K562 (cell line): ENCODE measurements at places on chromosomes 12 and 14.

DNA sequence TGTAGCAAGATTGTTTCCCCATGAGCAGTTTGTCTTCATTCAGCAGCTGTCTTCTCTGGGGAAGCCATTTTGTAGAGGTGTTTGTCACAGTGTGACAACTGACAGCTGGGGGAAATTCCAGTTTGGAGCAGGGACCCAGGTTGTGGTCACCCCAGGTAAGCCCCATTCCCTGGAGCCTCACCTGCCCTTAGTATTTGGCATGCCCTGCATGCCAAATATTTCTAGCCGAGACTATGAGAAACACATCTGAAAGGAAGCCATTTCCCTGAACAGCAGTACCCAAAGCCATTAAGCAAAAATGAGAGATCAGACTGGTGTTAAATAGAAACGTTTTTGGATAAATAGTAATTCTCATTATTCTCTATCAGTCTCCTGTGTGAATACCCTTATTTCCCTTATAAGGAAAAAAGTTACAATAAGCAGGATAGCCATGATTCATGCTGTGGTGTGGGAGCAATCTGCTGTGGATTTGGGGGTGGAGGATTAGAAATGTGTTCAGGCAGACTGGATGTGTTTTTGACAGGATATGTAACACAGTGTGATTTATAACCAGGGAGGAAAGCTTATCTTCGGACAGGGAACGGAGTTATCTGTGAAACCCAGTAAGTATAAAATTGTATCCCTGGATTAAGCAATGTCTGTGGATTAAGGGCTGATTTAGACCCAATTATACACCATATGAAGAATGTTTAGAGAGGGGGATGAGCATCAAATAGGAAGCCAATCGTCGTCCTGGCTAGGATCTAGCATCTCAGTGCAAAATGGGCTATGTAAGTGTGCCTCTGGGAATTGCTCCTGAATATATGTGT lies 68.9 kb downstream of the DAD1 start:
- DNase-seq, result peak; percentile 59

DNA sequence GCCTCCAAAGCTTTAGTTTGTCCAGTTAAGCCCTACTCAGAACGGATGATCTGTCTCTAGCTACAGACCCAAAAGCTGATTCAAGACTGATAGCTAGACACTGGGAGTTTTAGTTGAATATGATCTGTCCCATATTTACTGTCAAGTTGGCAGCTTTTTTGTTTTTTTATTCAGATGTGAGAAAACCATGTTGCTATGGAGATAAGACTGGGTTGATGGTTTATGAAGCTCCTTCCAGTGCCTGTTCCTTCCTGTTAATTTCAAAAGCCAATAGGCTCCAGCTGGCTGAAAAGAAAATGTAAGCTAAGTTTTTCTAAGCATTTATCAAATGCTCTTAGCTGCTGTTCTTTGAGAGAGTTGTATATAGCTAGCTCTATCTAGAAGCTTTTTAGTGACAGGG lies 4.7 kb downstream of the DYNLL1 start:
- no peak for DNase-seq

DNA sequence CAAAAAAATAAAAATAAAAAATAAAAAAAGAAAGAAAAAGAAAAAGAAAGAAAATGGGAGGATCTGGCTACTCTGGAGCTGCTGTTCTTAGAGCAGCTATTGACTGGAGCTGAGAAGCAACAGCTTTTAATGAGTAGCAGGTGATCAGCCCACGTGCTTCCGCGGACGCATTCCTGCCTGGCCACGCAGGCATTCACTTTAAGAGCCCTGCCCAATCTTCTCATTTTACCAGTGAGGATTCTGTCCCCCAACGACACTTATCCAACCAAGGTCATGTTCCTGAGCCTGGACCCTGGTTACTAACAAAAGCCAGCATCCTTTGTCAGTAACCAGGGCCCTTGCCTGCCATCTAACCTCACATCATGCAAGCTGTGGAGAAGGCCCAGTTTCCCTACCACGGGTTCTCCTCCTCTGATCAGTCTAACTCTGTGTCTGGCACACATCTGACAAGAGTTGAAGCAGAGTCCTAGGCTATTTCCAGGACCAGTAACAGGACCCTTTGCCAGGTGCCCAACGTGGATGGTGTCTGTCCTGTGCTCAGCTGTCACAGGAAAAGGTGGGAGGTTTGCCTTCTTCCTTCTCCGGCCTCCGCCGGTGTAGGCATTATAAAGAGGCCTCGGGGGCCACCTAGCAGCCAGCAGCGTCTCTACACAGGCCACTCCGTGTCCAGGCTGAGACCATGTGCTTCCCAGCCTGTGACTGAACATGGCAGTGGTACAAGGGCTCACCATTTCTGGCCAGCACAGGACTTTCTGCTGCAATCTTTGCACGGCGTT lies 60.9 kb upstream of the GPATCH2L start:
- peak; percentile 56 for DNase-seq

DNA sequence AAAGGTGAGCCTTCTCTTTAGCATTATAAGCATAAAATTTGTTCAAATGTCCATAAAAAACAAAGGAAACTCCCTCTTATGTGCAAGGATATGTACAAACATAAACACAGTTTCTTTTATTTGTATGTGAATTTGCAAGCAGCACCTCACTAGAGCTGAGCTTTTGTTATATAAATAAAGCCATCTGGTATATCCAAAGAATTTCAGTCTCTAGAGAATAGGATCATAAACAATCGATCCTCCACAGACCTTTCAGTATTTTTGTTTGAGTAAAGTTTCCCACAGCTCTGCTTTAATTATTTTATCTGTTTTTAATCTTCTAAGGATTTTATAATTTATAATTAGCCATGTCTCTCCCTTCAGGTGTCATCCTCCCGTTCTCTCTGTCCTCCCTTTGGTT lies 89.2 kb downstream of the OTOGL start:
- no peak for DNase-seq

DNA sequence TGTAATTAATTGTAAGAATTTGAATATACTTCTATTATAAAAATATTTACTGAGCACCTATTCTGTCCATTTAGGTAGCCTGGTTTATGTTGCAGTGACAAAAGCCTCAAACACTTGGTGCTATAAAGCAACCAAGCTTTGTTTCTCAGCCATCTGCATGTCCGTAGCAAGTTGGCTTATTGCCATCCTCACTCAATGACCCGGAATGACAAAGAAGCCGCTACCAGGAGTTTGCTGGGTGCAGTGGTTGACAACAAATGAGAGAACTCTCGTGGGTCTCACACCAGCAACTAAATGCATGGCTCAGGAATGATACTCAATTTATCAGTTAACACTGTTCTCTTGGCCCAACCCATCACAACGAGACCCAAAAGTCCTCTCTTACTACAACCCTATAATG lies 553.1 kb downstream of the DIO2 start:
- no peak for DNase-seq

GRCh38 chr12:53047221-53048032 lies 2.4 kb upstream of the TNS2 start:
- peak; percentile 93 for DNase-seq

GRCh38 chr12:46556105-46556559 lies 183.6 kb upstream of the SLC38A2 start:
- DNase-seq, result no peak

DNA sequence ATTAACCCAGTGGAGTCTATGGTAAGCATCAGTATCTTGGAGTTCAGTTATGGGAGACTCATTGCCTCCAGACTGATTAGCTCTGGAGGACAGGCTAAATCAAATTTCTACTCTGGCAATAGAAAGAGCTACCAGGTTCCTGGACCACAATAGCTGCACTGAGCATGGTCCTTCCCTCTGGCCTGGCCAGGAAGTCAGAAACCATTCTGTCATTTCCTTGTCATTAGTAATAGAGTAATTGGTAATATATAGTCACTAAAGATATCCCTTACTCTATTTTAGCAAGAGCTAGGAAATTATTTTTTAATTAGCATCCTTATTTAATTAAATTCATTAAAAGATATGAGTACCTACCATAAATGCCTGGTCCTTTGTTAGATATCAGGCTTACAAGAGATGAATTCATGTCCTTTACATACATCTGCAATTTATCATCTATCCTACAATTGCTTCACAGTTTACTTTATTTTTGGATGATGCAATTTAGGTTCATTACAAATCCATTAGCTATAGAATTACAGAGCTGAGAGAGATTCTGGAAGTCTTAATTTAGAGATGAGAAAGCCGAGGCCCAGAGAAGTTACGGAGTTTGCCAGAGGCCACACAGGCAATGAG lies 23.7 kb upstream of the TDRD9 start:
- no peak for DNase-seq

DNA sequence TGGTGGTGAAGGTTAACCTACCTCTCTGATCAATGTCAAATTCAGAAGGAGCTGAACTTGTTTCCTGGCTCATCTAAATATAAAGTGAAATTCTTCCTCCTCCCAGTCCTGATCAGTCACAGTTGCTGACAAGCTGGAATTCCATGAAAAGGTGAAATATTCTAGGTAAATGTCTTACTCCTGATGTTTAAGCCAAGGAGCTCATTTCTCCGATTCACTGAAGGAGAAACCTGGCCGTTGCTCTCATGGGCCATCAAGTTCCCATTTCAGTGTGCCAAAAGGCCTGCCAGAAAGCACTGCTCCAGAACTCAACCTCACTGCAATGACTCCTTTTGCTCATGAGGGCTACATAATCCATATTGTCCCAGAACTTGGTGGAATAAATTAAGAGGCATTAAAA lies 707.5 kb downstream of the GALC start:
- DNase-seq, result no peak

GRCh38 chr14:99272899-99273765 lies 1.1 kb upstream of the BCL11B start:
- no peak for DNase-seq

GRCh38 chr14:45972416-45972815 lies 679.2 kb downstream of the RPL10L start:
- no peak for DNase-seq

- no peak for DNase-seq
Measured at GRCh38 chr12:86931714-86932113, 675.5 kb upstream of the MGAT4C start.

DNA sequence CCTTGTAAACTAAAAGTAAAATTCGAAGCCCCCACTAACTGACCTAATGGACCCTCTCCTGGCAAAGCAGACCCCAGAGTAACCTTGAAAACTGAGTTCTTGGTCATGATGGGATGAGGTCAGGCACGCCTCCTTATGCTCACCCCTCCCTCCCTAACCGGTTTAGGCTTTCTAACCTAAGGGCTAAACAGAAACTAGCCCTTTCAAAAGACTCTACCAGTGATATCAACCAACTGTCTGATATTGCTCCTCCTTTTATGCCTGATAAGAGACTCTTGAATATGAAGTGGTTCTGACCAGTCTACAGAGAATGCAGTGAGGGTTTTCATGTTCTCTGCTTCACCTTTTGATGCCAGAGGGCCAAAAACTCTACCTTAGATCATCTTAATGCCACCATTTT lies 4.8 kb upstream of the LPCAT3 start:
- DNase-seq, result no peak

DNA sequence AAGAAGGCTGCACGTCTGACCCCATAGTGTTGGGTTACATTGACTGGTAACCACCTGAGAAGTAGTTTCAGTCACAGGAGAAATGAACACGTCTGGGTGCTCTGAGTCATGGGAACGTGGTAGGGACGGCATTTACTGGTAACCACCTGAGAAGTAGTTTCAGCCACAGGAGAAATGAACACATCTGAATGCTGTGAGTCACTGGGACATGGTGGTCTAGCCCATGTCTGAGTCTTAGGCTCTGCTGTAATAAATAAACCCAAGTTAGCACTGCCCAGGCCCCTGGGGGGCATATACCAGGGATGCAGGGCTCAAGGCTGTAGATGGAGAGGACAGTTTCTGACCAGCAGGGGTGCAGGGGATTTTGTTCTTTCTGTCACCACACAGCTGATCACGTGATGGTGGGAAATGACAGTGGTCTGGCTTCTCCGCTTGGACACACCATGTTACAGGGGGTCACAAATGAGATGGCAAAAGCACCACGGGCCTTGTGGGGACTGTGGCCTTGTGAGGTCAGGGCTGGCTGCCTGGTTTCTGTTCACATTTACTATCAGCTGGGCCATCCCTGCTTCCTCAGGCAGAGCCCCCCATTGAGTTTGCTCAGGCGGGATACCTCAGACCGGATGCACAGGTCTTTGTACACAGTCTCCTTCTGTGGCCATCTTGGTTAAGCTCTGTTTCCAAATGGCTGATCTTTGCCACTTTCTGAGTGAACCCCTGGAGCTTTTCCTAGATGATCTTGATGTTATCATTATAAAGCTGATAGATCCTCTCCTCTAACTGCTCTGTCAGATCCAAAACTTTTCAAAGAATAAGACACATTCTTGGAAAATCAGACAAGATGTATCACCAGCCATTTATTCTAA lies 9.8 kb upstream of the C12orf42 start:
- no peak for DNase-seq
